ENCODE measurements at places on chromosomes 4 and X.
A peak's percentile ranks its signal among the peaks of the same experiment; 100 is the strongest.

DNA sequence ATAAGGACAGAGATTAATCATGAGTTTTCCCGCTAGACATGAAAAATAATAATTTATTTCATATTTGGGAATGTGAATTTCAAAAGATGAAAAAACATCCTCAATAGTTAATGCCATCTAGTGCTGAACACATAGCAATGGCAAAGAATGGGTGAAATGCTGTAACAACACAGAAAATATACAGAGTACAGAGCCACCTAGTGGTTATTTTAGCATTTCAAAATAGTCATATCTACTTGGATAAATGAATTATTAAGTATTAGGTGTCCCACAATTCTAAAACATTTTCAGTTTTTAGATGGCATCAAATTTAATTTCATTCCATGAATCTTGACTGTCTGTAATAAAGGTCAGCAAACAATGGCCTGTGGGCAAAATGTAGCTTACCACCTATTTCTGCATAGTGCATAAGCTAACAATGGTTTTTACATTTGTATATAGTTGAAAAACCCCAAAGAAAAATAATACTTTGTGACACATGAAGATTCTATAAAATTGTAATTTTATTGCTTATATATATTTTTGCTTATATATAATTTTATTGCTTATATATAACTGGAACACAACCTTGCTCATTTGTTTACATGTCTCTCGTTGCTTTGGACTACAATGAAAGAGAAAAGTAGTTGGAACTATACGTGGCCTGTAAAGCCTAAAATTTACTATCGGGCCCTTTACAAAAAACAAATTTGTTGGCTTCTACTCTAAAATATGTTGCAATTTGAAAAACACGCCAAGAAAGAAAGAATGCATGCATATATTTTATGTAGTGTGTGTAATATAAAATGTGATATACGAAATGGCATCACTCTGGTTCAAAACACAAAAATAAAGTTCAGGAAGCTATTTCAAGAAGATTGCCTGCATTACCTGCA is 99.1 kb upstream of the FAM47C start:
- peak; percentile 26 for DNase-seq

DNA sequence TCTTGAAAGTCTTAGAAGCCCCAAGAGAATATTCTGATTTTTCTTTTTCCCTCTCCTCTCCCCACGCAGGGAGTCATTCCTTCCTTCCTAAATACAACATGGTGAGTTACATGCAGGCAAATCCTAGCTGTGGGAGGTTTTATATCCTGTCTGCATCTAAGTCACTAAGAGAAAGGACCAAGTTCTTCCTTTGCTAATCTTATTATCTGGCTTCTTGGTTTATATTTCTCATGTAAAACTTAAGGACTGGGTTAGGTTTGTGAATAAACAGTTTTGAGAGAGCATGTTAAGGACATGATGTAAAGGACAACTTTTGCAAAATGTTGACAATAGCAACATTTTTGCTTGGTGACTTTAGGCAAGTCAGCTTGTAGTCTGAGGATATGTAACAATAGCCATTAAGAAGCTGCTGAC is 5.1 kb upstream of the CXCL9 start:
- DNase-seq, result no peak

GRCh38 chrX:108304210-108304609 is 134.0 kb downstream of the COL4A6 start:
- peak; percentile 33 for DNase-seq

GRCh38 chr4:156523991-156524390 is 447.6 kb downstream of the PDGFC start:
- DNase-seq, result no peak

DNA sequence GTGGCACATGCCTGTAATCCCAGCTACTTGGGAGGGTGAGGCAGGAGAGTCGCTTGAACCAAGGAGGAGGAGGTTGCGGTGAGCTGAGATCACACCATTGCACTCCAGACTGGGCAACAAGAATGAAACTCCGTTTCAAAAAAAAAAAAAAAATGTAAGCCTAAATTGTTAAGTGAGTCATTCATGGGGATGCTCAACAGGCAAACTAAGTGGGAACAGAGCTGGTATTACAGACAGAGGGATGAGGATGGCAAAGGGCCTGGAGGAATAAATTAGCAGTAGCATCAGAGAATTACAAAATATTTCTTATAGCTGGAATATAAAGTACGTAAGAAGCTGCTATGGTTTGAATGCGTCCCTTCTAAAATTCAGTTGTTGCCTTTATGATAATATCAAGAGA is 43.4 kb upstream of the OGT start:
- DNase-seq, result no peak

- no peak for DNase-seq
Measured at GRCh38 chr4:53646795-53647194, 55.5 kb upstream of the LNX1 start.

- DNase-seq, result no peak
Measured at GRCh38 chr4:18878561-18878960, 857.0 kb upstream of the LCORL start.

- no peak for DNase-seq
Measured at GRCh38 chr4:19850909-19851308, 400.8 kb upstream of the SLIT2 start.

DNA sequence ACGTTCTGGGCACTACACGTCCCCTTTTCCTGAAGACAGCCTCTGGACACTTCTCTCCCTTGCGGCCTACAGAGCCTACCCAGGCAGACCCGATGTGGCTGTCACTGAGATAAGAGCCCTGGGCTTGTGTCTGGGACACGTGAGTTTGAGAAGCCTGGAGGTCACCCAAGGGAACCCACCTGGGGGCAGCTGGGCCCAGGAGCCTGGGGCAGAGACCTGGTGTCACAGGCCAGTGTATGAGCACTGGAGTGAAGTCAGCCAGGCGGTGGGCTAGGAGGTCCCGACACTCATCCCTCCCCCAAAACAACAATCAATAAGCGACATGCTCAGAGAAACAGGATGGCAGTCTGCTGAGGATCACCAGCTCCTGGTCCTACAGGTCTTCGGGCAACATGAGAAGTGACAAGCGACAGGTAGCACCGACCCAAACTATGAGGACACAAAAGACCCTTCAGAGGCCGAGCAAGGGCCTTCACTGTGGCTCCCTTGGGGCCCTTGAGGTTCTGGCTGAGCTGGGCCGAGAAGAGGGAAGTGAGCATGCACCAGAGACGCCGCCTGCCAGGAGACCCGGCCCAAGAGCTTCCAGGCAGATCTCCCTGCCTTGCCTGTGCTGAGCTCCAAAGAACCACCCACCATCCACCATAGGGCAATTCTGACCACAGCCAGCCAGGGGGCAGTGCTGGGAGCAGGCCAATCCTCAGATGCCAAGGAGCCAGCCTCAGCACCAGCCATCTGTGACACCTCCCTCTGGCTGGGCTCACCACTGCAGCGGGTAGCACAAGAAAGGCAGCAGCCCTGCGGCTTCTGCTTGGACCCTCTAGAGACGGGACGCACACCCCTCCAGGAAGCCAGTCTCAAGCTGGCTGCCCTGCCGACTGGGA is 11.0 kb upstream of the DUSP9 start:
- peak; percentile 8 for DNase-seq

GRCh38 chr4:168631241-168632162 is 134.7 kb downstream of the PALLD start:
- DNase-seq, result peak; percentile 30

DNA sequence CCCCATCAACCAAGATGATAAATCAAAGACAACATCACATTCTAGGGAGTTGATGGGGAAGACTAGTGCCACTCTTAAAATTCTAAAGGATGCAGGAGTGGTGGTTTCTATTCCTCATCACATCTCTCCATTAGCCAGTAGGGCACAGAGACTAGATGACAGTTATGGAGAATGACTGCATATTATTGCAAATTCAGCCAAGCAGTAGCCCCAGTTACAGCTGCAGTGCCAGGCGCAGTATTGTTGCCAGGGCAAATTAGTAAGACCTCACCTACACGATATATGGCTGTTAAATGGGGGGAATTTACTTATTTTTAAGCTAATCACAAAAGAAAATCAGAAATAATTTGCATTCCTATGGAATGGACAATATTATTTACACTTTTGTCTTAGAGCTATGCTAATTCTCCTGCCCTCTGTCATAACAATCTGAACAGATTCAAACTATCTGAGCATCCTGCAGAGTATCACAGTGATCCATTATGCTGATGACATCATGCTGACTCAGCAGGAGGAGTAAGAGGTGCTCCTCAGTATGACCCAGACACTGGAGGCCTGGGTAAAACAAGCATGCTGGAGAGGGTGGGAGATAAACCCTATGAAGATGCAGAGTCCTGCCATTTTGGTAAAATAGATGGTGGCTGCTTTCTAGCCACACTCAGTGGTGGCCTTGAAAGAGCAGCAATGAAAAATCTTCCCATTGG is 24.7 kb downstream of the ETNPPL start:
- DNase-seq, result no peak

Measured in NCI-H1105 treated with DMSO at 0.1 percent for 48 hours (cell line).